ENCODE measurements at places on chromosomes 11 and 22.

GRCh38 chr22:24416611-24417010 lies 10.8 kb upstream of the ADORA2A start:
- DNase-seq: no peak

GRCh38 chr11:133961890-133962289 lies 5.1 kb upstream of the IGSF9B start:
- no peak for DNase-seq

DNA sequence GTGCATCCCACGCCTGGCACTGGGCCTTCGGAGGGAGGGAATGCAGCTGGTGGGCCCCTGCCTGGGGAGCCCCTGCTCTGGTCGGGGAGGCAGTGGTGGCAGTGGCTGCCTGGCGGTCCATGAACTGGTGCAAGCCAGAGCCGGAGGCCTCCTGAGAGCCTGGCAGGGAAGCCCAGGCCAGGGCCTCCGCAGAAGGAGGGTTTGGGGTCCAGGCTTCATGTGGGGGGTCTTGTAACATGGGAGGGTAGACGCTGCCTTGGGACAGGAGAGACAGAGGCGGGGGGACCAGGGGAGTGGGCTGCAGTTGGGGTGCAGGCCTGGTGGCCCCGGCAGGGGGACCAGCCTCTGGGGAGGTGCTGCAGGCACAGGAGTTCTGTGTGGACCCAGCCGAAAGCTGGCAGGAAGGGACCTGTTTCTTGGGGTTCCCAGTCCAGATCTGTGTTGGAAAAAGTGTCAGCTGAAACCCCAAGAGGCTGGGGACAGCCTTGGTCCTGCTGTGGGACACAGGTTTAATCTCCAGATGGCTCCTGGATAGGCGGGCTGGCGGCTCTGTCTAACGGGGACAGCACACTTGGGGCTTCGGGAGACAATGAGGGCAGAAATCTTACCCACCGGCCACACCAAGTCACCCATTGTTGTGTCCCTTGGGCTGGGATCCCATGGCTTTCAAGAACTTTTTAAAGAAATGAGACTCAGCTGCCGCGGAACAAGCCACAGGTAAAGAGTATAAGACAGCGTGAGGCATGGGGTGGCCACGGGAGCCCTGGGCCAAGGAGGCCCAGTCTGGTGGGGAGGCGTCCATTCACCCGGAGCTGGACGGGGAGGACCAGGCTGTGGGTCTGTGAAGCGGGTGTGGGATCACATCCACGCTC lies 73.5 kb downstream of the KCNQ1 start:
- no peak for DNase-seq

- no peak for DNase-seq
These were observed 606.3 kb upstream of the ARHGAP42 start for GRCh38 chr11:100080821-100081220.

DNA sequence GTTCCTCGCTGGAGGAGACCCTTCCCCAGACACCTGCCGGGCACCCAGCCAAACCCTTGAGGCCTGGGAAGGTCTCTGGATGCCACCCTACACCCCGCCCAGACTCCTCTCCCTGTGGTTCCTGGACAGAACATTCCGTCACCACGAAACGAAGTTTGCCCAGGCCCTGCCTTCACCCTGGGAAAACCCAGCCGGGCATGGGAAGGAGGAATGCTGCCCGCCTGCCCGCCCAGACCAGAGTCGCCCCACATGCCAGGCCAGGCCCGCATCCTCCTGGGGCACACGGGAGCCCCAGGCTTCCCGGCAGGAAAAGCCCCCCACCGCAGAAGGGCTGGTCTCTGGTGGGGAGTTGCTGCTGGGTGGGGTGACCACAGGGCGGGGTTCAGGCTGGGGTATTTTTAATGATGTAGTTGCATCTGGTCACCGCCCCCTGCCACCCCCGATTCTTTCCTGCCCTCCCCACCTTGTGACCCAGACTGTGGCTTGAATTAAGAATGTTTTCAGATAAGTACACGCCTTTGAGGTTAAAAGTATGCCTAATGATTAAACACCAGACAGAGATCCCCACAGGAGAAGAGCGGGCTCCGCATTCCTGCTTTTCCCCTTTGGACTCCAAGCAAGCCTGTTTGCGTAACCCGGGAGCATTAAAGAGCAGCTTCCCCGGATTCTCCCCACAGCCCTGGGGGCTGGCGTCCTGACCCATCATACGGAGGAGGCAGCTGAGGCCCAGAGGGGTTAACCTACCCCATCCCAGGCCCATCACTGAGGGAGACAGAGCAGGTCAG lies 44.6 kb upstream of the PPARA start:
- DNase-seq: no peak

- DNase-seq: no peak
These were observed 1.3 kb upstream of the ISX start for GRCh38 chr22:35064664-35065063.

Data from NCI-H510A (cell line).